ENCODE measurements at places on chromosomes 3 and 15.

DNA sequence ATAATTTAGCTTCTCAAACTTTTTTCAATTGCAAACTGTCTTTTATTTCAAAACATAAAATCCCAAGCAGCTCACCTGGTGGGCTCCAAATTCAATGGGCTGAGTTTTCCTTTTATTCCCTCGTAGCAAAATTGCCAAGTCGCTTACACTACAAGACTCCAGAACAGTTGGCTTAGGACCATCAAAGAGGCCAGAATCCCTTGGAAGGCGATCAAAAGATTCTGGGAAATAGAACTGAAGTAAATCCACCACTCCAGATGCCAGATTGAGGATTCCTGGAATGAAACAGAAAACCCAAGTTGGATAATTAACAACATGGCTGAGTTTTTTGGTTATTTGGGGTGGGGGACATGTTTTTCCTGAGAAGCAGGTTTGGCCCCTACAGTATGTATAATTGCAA, 87.7 kb upstream of the DCLK3 start:
- DNase-seq: no peak

GRCh38 chr3:186637686-186638085, 2.5 kb upstream of the FETUB start:
- DNase-seq: no peak

DNA sequence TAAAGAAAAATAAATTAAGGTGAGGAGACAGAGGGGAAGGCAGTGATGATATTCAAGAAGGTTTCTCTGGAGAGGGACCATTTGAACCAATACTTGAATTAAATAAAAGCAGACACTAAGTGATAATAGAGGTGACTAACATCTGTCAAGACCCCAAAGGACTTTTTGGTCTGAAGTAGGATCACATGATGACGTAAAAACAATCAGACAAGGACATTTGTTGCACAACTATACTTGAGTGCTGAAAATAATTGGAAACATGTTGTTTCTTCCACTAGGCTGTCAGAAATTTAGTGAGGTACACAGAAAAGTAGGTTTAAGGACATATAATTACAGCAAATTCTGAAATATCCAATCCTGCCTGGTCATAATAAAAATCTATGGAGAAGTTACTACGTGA, 179.5 kb downstream of the WNT5A start:
- no peak for DNase-seq

GRCh38 chr3:196202516-196202970, 8.7 kb downstream of the ZDHHC19 start:
- no peak for DNase-seq

DNA sequence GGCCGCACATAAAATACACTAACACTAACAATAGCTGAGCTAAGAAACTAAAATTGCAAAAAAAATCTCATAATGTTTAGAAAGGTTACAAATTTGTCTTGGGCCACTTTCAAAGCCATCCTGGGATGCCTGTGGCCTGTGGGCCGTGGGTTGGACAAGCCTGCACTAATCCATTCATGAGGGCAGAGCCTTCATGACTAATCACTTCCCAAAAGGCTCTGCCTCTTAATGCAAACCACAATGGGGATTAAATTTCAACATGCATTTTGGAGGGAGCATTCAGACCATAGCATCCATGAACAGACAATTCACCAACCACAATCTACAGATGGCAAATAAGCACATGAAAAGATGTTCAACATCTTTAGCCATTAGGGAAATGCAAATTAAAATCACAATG, 128.2 kb downstream of the SUCLG2 start:
- DNase-seq: no peak

DNA sequence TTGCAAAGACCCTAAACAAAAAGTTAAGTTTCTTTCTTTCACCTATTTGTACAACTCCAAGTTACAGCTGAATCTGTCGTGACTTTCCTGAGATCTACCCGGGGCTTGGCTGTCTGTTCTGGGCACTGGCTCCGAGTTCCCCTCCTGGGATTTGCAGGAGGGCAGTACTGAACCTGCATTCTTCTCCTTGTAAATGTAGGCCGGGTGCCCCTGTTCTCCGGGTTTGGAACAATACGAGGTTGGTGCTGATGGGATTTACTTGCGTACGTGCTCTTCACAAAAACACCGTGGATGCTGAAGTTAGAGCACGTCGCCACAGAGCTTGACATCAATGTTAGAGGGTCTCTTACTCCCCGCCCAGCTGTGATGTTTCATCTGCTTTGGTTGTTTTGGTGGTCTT, 48.1 kb downstream of the KLHL25 start:
- DNase-seq: no peak

- no peak for DNase-seq
These were observed 110.3 kb upstream of the ALDH1A3 start for GRCh38 chr15:100769043-100769974.

- DNase-seq: no peak
These were observed 124.3 kb upstream of the ATP11B start for GRCh38 chr3:182668974-182669373.

DNA sequence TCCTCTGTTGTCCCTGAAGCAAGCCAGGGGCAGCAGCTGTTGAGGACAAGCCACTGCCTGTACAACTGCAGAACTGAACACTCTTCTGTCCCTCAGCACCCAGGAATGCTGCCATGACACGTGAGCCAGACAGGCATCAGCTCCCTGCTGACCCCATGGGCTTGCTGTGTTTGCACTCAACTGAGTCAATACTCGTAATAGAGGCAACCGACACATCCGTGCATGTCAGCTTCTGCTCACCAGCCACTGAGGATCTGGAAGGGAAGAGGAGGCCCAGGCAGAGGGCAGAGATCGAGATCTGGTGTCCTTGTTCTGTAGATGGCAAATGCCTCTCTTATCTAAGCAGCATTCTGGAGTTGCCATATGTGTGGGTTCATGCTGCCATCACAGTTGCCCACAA, 54.3 kb upstream of the SEC61A1 start:
- no peak for DNase-seq

DNA sequence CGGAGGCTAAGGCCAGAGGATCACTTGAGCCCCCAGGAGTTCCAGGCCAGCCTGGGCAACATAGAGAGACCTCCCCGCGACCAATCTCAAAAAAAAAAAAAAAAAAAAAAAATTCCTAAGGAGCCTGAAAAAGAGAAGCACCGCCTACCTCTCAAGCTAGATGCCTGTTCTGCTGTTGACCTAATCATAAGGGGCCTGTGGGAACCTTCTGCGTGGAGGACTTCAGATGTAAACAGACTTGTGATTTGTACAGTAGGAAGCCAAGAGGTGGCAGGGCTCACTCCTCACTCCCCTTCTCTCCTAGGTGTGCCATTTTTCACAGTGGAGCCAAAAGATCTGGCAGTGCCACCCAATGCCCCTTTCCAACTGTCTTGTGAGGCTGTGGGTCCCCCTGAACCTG, 3.2 kb downstream of the TYRO3 start:
- no peak for DNase-seq

- no peak for DNase-seq
These were observed 54.6 kb upstream of the C3orf49 start for GRCh38 chr3:63764511-63764910.

GRCh38 chr3:141365201-141365600, 3.1 kb upstream of the ZBTB38 start:
- no peak for DNase-seq

DNA sequence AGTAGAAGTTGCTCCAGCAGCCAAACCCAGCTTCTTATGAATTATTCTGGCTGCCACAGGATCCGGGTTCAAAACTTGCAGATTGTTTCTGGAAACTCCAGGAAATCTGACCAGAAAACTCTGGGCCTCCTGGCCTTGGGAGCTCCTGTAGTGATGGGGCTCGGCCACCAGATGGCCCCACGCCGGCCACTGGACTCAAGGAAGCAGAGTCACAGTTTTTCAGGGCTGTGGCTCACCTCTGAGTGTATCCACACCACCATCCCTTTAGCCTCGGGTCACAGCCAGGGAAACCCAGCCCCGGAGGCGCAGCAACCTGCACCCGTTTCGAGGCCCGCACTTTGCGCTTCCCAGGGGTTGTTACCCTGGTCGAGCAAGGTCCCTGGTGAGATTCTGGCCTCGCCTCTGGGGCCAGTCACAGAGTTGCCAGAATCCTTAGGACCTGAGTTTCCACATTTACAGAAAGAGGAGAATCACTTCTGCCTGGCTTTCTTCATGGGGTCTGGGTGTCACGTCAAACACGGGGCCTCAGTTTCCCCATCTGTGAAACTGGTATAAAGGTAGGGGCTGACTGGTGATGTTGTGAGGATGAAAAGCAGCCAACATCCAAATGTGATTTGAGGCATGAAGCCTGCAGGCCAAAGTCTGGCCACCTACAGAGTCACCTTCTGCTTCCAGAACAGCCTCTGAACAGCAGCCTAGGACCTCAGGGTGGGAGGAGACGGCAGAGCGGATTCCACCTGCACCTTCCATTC, 53.5 kb upstream of the LCTL start:
- DNase-seq: peak; percentile 67

GRCh38 chr3:190430906-190431305, 18.8 kb downstream of the TMEM207 start:
- no peak for DNase-seq

DNA sequence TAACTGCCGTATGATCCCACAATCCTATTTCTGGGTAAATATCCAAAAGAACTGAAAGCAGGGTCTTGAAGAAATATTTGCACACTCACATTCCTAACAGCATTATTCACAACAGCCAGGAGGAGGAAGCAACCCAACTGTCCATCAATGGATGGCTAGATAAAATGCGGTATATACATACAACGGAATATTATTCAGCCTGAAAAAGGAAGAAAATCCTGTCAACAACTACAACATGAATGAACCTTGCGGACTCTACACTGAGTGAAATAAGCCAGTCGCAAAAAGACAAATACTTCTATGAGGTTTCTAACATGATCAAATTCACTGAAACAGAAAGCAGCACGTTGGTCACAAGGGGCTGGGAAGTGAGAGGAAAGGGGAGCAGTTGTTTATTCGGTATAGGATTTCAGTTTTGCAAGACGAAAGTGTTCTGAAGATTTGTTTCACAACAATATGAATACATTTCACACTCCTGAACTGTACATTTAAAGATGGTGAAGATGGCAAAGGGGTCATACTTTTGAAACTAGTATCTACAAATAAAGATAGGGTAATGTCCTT, 6.2 kb downstream of the DLG1 start:
- no peak for DNase-seq

- DNase-seq: no peak
These were observed 26.5 kb downstream of the NANOGP8 start for GRCh38 chr15:35058534-35059054.

GRCh38 chr3:70726961-70727360, 414.5 kb upstream of the MDFIC2 start:
- DNase-seq: no peak

GRCh38 chr3:50125541-50126286, 29.4 kb upstream of the SEMA3F start:
- no peak for DNase-seq

GRCh38 chr15:96072821-96073220, 257.7 kb upstream of the NR2F2 start:
- no peak for DNase-seq

GRCh38 chr3:140128631-140129030, 193.6 kb downstream of the CLSTN2 start:
- no peak for DNase-seq

- DNase-seq: no peak
These were observed 46.1 kb upstream of the TNFSF10 start for GRCh38 chr3:172569128-172570008.

- no peak for DNase-seq
These were observed 429.3 kb upstream of the PDZRN3 start for GRCh38 chr3:74053970-74054516.

DNA sequence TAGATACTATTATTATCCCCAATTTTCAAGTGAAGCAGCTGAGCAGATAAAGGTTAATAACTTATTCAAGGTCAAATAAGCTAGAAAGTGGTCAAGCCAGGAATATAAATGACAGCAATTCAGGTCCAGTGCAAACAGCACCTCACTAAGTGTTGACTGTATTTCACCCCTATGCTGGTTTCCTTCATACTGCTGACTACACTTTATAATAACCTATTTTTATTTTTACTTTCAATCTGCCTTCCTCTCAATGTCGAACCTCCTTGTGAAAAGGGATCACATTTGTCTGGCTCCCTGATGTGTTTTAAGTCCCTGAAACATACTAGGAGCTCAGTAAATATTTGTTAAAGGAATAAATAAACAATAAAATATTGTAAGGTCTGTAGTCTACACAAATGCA, 146.1 kb downstream of the NAALADL2 start:
- no peak for DNase-seq

DNA sequence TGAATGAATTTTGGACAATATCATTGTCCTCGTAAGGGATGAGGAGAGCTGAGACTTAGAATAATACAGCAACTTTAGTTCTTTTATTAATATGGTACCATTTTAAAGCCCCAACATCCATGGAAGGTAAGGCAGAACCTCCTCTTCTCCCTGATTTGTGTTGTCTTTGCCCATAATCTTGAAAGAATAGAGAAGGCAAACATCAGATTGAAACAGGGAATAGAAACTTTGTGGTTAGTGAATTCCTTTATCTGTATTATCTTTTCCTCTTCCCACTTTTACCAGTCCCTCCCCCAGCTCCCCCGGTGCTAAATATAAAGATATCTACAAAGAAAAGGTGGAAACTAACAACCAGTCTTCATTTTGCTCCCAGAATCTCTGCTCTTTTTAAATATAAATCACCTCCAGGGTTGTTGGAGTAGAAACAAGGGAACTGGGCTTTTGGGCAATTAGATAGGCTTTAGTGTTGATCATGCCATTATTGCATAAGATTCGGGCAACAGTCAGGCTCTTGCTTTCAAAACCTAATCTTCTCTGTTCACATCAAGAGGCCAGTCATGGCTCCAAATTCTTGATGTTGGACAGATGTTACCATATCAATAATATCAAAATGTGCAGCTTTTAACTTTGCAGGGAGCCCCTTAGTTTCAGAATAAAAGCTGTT, 32.5 kb downstream of the ITPR1 start:
- DNase-seq: no peak
